ENCODE measurements at places on chromosomes 3 and 15.

DNA sequence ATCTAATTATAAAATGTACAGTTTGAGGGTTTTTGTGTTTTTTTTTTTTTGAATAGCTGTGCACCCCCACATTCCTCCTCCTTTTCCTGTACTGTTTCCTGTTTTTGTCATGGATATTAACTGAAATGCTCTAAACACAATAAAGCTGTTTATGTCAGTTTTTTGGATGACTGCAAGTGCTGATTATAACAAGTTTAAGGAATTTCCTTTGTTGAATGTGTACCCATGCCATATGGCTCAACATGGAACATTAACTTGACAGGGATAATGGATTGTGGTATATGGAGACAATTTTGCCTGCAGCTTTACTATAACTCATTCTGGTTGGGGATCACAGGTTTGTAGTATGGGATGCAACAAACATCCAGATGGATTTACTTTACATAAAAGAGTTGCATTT is 216.4 kb downstream of the TCF12 start:
- DNase-seq = peak; percentile 59

- DNase-seq = peak; percentile 10
Observed at GRCh38 chr15:57915827-57916531, 149.5 kb downstream of the ALDH1A2 start.

GRCh38 chr3:168707900-168708299 is 612.2 kb upstream of the GOLIM4 start:
- no peak for DNase-seq

- peak; percentile 12 for DNase-seq
Observed at GRCh38 chr3:13497386-13497785, 17.3 kb downstream of the HDAC11 start.

- DNase-seq = peak; percentile 19
Observed at GRCh38 chr3:132637590-132637989, 22.0 kb downstream of the ACAD11 start.

DNA sequence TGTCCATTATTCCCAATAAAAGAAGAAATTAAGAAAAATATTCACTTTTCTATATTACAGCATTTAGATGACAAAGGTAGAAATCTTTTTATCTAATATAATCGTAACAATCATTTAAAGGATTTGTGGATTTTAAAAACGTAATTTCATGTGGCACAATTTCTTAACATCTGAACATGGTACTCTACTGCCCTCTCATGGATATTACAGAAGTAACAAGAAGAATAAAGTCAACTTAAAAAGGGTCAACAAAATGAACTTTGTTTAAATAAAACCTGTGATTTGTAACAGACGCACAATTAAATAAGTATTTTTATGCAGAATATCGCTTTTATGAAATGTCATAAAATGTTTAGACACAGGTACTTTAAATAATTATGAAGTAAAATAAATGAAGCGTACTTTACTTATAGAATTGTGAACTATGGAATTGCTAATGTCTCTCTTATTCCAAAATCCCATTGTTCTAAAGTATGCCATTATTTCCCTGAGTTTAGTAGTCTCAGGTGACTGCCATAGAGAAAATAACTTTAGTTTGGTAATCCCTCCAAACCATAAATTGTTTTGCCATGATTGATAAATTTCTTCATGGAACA is 366.8 kb upstream of the ZNF385D start:
- peak; percentile 49 for DNase-seq

DNA sequence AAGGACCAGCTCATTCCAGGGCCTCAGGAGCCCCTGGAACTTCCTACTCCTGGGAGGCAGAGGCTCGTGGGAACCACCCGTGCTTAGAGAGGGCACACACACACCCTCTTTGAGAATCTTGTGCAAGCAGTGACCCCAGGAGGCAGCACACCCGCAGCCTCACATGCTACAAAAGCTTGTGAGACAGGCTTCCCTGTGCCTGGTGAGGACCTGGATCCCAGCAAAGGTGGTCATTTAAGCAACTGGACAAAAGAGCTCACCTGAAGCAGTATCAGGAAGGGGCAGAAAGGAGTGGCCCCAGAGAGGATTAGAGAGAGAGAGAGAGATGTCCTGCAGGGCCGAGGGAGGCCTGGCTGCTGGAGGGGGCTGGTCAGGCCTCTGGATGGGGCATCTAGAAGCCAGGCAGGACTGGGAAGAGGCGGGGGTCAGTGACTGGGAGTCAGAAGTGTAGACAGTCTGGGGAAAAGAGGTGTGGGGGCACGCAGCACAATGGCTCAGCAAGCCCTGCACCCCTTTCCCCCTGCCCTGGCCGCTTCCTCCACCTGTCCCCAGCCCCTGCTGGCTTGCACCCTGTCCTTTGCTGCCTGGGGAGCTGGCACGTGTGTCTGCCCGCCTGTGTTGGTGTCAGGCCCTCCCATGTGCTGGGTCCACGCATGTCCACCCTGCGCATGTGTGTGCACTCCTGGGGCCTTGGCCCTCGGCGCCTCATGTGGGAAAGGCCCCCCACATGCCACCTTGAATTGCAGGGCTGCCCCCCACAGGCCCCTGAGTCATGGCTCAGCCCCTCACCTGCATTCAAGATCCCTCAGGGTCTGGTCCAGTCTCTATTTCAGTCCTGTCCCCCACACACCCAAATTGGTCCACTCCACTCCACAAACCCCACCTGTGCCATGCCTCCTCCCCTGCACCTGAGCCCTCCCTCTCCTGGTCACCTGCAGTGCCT is 36.9 kb downstream of the TSPAN3 start:
- no peak for DNase-seq

DNA sequence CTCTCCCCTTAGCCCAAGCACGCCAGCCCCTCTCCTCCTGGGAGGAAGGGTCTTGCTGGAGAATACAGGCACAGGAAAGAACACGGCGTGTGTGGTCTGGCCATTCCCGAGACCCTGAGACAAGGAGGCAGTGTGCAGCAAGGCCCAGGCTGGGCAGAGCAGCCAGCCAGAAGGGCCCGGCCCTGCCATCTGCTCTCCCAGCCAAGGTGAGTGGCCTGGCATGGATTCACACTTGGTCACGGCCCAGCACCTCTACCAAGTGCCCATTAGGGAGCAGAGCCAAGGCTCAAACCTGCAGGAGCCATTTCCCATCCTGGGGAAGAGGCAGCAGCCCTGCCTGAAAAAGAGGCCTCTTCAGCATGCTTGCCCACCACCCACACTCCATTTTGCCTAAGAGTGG is 28.6 kb downstream of the MEGF11 start:
- DNase-seq = no peak

GRCh38 chr3:43390255-43390588 is 103.9 kb downstream of the SNRK start:
- DNase-seq = peak; percentile 11

DNA sequence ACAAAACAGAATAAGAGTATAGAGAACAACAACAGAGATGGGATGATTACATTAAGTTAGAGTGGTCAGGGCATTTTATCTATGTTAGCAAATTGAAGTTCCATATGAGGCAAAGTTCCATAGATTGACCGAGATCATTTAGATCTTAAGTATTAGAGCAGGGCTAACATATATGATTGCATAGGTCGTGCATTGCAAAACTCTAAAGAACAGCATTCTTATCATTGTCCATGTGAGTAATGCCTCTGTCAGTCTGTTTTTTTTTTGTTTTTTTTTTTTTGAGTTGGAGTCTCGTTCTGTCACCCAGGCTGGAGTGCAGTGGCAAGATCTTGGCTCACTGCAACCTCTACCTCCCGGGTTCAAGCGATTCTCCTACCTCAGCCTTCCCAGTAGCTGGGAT is 341.7 kb upstream of the KCNH8 start:
- DNase-seq = no peak

DNA sequence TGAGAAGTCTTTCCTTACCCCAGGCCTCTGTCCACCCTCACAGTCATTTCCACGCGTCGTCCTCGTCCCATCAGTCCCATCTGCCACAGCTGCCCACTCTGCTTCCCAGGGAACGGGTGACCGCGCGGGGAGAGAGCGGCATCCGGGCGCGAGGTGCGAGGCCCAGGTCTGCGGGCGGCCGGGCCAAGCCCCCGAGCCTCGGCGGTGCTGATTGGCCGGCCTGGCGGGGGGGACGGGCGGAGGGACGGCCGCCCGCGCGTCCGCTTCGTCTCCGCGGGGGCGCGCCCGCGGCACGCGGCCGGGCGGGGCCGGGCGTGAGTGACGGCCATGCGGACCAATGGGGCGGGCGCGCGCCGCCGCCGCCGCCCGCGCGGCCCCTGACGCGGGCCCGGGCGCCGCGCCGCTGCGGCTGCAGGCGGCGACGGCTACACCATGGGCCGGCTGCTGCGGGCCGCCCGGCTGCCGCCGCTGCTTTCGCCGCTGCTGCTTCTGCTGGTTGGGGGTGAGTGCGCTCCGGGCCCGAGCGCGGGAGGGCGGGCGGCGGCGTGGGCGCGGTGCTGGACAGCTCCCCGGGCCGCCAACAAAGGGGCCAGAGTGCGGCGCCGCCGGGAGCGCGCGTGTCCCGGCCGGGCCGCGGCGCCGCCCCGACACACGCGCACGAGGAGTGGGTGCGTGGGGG is at the start of gene PODXL2:
Gene PODXL2, plus strand, starts transcription at position 398 of the 679 bp plus-strand sequence. Its CDS starts 35 bp downstream, at position 433.
- peak; percentile 87 for DNase-seq

All from cardiac muscle cell (in vitro differentiated cells and primary cell).